ENCODE measurements at places on chromosomes 16 and 17.

GRCh38 chr16:84471316-84471715, 33.1 kb downstream of the MEAK7 start:
- DNase-seq = no peak

GRCh38 chr16:11517961-11518360, 68.8 kb downstream of the LITAF start:
- no peak for DNase-seq

DNA sequence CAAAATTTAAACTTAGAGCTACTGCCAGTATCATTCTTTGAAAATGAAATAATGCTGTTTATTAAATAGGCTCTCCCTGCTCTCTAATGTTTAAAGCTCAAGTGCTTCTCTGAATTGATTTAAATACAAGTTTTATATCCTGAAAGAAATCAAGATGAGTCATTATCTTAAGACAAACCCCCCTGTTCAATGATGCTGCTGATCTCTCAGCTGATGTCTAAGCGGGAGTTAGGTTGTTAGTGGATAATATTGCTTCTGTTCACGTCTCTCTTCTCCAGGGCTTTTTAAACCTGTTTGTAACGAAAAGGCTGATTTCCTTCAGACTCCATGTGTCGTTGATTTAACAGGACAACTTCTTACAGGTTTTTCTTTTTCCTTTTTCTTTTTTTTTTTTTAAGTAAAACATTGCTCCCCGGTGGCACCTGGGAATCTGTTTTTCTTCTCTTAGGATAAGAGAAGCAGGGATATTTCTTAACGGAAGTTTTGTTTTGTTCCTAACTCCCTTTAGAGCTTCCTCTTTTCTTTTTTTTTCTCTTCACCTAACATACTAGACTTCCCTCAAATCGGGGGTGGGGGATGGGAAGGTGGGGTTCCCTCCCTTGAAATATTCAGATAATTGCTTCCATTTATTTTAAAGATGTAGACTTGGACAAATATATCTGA, 807 bp upstream of the LYRM9 start:
- no peak for DNase-seq

GRCh38 chr17:80996422-80997305, 5.0 kb downstream of the CHMP6 start:
- no peak for DNase-seq

GRCh38 chr16:4358831-4359561, 7.9 kb upstream of the PAM16 start:
- no peak for DNase-seq

DNA sequence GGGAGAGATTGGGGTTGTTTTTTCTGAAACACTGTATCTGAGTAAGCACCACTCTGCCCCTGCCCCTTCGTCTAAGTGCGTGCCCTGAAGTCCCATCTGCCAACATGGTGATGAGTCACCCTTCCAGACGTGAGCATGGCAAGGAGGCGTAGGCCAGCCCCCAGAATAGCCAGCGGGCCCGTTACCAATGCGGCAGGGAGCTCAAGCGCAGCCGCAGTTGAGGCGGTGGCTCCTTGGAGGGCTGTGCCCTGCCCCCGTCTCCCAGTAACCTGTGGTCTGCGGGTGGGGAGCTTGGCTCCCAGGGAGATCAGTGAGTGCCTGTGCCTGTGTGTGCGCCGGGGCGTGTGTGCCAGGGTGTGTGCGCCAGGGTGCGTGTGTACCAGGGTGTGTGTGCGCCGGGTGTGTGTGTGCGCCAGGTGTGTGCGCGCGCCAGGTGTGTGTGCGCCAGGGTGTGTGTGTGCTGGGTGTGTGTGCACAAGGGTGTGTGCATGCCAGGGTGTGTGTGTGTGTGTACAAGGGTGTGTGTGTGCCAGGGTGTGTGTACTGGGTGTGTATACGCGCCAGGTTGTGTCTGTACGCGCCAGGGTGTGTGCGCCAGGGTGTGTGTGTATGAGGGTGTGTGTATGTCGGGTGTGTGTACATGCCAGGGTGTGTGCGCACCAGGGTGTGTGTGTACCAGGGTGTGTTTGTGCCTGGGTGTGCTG, 98.6 kb upstream of the CHMP6 start:
- DNase-seq = no peak

GRCh38 chr17:29699283-29699682, 76.6 kb upstream of the CORO6 start:
- DNase-seq = no peak

DNA sequence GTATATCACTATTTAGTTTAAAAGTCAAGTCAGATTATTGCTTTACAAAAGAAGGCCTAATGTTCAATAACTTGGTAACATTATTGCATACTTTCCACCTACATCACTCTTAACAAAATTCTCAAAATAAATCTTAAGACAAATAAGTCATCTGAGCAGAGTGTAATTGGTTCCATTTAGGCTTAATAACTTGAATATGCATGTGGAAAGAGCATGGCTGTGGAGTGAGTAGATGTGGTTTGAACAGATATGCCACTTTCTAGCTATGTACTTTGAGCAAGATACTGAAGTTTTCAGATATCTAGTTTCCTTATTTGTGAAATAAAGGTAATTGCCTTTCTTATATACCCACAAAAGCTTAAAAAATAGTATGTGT, 6.7 kb upstream of the EVI2A start:
- no peak for DNase-seq

GRCh38 chr16:64182985-64183384, 938.9 kb downstream of the CDH11 start:
- no peak for DNase-seq

GRCh38 chr16:15799851-15800495, 56.9 kb downstream of the MYH11 start:
- no peak for DNase-seq

GRCh38 chr16:60463986-60464385, 1572.3 kb downstream of the CDH8 start:
- no peak for DNase-seq

DNA sequence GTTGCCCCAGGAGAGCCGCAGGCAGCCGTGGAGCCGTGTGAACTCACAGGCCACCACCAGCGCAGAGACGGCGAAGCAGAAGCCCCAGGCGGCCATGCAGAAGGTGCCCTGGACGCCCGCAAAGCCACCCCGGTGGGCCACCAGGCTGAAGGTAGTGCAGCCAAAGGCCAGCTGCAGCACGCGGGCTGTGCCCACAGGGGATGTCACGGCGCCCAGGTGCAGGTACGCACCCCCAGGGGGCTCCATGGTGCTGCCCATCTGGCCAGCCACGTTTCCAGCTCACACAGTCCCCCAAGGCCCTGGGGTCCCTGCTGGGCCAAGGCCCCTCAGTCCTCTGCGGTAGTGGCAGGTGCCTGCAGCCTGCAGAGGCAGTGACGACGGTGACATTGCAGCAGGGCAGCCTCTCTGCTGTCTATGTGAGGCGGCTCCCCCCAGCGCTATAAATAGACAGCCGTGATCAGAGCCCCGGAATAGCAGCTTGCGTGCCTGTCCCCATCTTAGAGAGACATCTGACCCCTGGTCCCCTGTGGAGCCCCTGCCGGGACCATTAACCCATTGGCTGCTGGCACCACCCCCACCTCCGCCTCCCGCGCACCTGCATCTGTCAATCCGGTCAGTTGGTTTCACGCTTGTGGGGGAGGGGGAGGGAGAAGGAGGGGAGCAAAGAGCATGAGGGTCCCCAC, 4.5 kb upstream of the PYCR1 start:
- DNase-seq = no peak

DNA sequence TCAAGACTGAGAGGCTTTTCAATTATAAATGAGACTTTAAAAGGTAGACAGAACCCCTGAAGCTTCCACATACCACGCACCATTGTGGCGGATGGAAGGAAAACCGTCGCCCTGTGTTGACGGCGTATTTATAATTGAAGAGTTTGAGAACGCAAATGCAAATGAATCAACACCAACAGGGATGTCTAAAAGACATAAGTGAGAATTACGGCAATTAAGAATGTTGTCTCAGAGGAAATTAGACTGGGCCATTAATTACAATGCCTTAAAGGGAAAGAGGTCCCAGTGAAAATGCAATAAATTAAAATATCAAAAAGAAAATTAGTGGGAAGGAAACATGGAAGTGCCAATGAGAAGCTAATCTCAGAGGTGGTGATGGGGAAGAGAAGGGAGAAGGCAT, 148.5 kb upstream of the XYLT1 start:
- no peak for DNase-seq

- no peak for DNase-seq
Measured at GRCh38 chr16:69093974-69094373, 11.5 kb upstream of the HAS3 start.

- no peak for DNase-seq
Measured at GRCh38 chr16:50269061-50269705, 2.8 kb downstream of the ADCY7 start.

DNA sequence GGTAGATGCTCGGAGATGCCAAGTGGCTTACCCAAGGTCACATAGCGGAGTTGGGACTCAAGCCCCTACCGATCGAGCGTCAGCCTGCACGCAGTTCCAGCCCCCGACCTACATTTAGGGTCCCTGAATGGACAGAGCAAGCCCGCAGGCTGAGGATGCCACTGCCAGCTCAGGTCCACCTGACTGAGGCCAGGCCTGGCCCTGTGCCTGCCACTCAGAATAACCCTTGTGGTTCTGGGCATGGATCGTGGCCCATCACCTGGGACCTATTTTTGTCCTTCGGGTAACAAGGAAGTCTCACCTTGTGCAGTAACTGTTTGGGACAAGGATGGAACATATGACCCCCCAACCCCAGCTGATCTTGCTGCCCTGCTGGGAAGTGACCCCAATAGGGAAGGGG, 17.1 kb downstream of the CDH16 start:
- DNase-seq = no peak

- no peak for DNase-seq
Measured at GRCh38 chr16:74865922-74866598, 91.4 kb upstream of the FA2H start.

DNA sequence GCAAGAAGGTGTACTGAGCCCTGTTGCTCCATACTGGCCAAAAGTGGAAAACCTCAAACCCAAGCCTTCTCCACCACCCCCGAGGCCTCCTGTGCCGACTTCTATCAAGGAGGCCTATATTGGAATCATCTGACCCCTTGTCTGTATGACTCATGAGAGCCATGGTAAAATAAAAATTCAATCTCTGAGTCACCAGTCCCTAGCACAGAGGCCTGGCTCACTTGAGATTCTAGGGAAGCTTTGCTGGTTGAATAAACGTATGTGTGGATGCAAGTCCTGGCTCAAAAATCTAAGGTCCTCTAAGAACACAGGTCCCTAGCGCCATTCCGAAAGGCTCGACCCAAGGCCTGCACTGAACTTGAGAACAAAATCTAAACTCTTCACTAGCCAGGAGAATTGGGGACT, 15.0 kb downstream of the NSMCE1 start:
- peak; percentile 36 for DNase-seq
